ENCODE measurements at places on chromosomes 3 and 15. TPM values are rescaled to one million over a fixed set of nuclear protein-coding genes. Genes with fewer than 3 reads are reported as not detected.

ABI3BP gene
- total RNA-seq = 3.1 TPM

TLR9 gene
- 0.07 TPM for total RNA-seq

TEX55 gene
- total RNA-seq = not detected

TM6SF1 gene
- 1.7 TPM for total RNA-seq

KIF23 gene
- total RNA-seq = 10.9 TPM
